ENCODE measurements at places on chromosomes 1 and 21.

- DNase-seq = no peak
These were observed 42.0 kb downstream of the ZBTB18 start for GRCh38 chr1:244092964-244093638.

DNA sequence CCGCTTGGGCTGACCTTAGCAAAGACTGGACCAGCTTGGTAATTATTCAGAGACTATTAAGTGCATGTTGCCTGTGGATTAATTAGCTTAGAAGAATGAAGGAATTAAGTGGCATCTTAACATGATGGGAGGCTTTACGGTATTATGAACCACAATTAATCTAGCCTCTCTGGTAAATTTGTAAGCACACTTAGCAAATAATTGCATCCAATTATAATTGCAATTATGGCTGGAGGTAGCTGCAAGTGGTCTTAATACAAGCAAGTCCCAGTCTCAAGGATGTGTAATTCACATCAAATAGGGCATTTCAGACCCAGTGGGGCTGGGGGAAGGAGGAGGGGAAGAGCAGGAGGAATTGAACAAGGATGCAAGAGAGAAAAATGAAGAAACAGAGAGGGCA lies 151.6 kb downstream of the CNIH3 start:
- DNase-seq = no peak

GRCh38 chr1:156592910-156593660 lies 1.5 kb downstream of the NAXE start:
- no peak for DNase-seq

DNA sequence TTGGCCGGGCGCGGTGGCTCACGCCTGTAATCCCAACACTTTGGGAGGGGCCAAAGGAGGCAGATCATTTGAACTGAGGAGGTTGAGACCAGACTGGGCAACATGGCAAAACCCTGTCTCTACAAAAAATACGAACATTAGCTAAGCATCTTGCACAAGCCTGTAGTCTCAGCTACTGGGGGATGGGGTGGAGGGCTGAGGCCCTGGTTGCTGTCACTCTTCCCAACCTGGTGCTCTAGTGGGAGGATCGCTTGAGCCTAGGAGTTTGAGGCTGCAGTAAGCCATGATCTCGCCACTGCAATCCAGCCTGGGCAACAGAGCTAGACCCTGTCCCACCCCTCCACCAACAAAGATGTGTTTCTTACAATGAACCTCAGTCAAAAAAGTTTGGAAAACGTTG lies 2.8 kb downstream of the PHGDH start:
- DNase-seq = no peak

DNA sequence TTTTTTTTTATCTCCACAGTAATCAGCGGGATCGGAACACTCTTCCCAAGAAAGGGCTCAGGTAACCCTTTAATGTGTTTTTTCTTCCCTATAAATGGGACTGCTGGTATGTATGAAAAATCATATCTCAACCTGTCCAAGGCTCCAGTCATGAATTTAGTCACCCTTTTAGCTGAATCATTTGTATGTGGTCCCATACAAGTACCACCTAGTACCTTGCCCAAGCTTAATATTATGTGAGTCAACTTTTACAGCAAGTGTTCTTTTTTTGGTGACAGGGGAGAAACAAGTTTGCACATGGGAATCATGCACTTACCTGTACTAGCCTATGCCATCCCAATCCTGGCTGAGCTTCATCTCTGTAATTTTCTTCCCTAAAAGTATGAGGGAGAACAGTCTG lies 43.7 kb upstream of the IPO9 start:
- no peak for DNase-seq
